NCI-H510A (cell line): ENCODE measurements at places on chromosomes 3 and 15.

DNA sequence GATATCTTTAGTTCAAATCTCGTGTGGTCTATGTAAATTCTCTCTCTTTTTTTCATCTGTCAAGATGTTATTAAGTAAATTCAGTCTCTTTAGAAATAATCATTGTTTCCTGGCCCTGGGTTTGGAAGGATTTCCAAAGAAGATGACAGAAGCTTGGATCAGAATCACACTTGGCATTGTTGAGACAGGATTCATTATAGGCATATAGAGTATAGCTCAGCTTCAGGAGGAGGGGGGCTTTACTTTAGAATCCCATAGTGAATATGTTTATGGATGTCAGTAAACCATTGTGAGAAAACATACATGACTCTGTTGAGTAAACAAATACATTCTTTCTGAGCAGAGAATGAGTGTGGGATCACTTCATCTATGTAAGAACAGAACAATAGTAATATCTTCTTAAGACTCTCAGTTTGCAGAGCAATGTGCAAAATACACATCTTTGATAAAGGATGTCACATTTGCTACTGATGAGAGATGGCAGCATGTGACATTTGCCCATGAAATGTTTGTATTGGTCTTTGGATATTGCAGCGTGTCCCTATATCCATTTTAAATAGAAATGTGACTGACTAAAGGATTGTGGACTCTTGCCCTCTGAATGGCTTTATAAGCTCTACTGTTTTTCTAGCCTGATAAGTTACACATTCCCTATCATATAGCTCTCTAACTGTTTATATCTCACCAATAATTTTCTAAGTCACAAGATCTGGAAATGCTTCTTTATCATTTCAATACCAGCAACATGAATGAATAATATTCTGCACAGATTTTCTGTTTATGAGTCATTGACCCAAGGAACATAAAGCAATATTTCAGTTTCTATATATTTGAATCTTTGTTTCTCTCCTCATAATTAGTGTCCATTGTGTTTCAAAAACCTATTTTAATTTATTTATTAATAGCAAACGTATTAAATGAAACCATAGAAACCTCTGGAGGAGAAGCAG is 95.6 kb upstream of the THRB start:
- DNase-seq = no peak

GRCh38 chr15:55250392-55250791 is 39.2 kb downstream of the RAB27A start:
- no peak for DNase-seq

DNA sequence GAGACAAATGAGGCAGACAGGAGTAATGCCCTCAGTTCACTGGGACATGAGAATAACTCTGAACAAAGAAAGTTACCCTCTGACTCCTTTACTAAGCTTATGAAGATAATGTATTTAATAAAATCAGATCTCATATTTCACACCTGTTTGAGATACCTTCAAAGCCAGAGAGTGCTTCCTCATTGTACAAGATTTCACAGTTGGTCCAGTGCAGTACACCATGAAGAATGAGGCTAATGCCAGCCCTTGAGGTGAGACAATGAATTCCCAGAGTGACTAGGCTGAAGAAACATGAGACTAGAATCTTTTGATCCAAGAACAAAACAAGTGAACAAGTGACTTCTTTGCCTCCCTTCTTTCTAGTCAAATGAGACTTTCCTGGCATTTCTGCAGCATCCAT is 1133.8 kb downstream of the TUSC7 start:
- DNase-seq = no peak

- DNase-seq = no peak
Observed at GRCh38 chr3:88263417-88264100, 113.8 kb downstream of the C3orf38 start.

GRCh38 chr3:23304424-23304823 is 101.3 kb downstream of the UBE2E2 start:
- no peak for DNase-seq

- DNase-seq = no peak
Observed at GRCh38 chr3:119015942-119016341, 18.7 kb downstream of the IGSF11 start.

GRCh38 chr15:96838081-96838480 is 507.6 kb downstream of the NR2F2 start:
- DNase-seq = no peak

DNA sequence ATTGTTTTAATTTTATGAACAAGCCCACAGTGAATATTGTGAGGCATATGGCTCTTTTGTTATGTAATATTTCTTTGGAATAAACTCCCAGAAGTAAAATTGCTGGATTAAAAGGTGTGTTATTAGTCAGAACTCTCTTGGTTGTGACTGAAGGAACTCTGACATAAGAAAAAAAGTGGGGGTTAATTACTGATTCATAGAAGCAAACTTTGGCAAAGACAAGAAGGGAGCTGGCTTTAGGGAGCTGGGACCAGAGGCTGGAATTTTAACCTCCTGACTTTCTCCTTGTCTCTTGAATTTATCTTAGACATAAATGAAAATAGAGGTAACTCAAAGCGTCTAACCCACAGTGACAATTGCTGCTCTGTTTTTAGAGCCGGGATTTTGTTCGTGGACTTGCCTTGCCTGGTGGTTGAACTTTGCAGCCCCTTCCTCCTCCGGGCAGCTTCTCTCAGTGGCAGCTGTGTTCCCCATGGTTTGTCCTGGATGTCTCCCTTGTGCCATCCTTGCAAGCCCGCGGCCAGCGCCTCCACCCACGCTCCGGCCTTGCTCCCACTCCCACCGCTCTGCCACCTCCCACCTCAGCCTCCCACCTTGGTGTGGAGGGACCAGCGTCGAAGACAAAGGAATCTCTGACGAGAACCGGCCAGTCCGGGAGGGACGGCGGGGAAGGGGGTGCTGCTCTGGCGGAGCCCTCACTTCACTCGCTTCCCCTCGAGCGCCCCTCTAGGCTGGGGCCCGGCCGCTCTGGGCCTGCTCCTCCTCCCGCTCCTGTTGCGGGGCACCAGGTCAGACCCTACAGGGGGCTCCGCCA is 28.0 kb downstream of the ARHGAP31 start:
- DNase-seq = no peak

DNA sequence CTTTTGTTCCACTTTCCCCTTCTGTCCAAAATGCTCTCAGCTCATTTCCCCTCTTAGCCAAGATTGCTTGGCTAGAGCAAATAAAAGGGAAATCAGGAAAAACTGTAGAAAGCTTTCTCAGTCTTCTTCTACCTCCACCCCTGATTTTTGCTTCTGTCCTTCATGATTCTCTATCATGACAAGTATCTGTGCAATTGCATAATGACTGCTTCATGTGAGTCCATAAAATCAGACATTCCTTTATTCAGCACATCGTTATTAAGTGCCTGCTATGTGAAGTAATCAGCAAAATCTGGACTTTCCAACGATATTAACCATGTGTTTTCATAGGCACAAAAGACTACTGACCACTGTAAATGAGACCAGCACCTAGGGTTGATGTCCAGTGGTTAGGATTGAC is 321.5 kb upstream of the CBLB start:
- no peak for DNase-seq

- no peak for DNase-seq
Observed at GRCh38 chr3:97871801-97872524, 50.2 kb downstream of the CRYBG3 start.

- no peak for DNase-seq
Observed at GRCh38 chr3:10173095-10173925, 8.6 kb downstream of the IRAK2 start.

DNA sequence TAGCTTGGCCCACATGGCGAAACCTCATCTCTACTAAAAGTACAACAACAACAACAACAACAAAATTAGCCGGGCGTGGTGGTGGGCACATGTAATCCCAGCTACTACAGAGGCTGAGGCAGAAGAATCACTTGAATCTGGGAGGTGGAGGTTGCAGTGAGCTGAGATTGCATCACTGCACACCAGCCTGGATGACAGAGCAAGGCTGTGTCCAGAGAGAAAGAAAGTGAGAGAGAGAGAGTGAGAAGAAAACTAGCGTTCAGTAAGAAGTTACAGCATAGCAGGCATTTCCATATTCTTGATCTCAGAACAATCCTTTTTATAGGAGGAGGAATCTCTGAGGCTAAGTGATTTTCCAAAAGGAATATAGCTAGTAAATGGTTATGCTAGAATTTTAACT is 1076.1 kb downstream of the AGBL1 start:
- no peak for DNase-seq

DNA sequence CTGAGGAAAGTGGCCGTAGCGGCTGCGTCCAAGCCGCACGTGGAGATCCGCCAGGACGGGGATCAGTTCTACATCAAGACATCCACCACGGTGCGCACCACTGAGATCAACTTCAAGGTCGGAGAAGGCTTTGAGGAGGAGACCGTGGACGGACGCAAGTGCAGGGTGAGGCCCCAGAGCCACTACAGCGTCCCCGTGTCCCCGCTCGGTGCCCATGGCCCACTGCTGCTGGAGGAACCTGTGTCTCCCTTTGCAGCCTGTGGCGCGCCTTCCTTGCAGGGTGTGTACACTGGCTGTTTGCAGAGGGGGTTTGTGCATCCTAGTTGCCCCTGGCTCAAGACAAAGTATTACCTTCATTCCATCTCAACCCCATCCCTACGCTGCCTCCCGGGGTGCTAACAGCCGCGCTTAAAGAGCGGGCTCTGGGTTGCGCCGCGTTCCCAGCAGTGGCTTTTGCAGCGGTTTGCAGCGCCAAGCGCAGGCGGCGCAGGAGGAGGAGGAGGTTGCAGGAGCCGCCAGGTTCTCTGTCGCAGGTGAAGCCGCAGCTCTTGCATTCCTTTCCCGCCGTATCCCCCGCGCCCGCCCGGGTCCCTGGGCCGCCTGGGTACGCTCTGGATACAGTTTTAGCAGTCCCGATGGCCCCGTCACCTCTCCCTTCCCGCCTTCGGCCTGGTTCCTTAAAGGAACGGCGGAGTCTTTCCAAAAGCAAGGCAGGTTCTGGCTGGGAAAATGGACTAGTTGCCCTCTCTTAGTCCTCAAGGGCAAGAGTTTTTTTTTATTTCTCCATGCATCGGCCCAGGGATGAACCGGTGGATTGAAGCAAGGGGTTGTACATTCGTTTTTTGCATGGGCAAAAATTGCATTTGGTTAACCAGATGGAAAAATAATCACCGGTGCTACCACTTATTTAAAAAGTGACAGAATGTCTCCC is 1.2 kb downstream of the CRABP1 start:
- no peak for DNase-seq

GRCh38 chr3:172002512-172003078 is 36.8 kb upstream of the FNDC3B start:
- DNase-seq = no peak

- no peak for DNase-seq
Observed at GRCh38 chr3:14633819-14634424, 17.6 kb upstream of the CCDC174 start.

- no peak for DNase-seq
Observed at GRCh38 chr3:125374501-125374995, 577 bp downstream of the ZNF148 start.

GRCh38 chr15:22786868-22787698 is 639 bp downstream of the NIPA1 start:
- no peak for DNase-seq

GRCh38 chr3:126517986-126518778 is 609 bp upstream of the UROC1 start:
- DNase-seq = no peak

DNA sequence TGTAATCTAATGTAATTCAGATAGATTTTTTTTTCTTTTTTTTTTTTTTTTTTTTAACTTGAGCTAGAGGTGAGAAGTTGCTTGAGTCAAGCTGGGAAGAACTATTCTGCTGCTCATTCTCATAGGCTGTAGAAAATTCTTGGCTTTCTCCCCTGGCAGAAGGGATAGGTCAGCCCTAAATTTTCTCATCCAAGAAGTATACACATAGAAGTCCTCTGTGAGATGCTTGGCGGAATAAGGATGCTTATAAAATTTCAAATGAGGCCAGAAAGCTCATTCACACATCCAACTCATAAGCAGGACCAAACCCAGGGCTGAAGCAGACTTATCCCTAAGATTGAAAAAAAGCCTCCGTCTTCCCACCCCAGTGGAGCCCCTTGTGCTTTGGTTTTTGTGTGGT is 572.5 kb downstream of the SQOR start:
- no peak for DNase-seq

DNA sequence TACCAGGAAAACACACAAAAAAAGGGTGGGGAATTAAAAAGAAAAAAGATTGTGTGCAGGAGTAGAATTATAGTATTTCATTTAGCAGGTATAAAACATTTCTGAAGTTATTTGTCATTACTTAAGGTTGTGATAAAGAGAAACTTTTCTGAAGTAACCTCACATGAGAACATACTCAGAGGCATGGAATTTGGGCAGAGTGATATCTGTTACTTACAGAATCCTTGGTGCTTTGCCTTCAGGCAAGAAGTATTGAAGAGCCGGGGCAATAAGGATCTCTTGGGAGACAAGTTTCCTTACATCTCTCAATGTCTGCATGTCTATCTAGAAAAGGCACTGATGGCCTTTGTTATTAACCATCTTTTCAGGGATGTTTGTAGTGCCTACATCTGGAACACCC is 179.7 kb upstream of the ROBO1 start:
- DNase-seq = no peak

GRCh38 chr3:127077068-127077467 is 94.2 kb downstream of the PLXNA1 start:
- DNase-seq = no peak

GRCh38 chr3:106206146-106206545 is 337.3 kb upstream of the CBLB start:
- peak; percentile 39 for DNase-seq

DNA sequence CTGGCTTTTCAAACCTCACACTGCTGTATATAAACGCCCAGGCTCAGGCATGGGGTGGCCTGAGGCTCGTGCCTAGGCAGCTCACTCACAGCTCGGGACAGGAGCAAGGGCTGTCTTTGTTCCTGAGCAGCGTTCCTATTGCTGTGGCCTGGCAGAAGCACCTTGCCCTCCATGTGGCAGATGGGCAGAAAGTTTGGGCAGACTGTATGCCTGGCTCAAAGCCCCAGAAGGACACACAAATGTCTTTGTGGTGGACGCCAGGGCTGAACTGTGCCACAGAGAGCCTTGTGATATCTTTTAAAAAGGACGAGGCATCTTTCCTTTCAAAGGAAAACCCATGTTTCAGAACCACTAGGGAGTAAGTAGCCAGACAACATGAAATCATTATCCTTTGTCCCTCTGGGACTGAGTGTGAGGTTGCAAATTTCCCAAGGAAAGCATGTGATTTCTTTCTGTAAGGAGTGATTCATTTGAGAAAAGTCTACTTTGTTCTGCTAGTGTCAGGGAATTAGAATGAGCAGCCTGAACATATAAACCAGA is 29.3 kb upstream of the UBE2E1 start:
- DNase-seq = no peak

DNA sequence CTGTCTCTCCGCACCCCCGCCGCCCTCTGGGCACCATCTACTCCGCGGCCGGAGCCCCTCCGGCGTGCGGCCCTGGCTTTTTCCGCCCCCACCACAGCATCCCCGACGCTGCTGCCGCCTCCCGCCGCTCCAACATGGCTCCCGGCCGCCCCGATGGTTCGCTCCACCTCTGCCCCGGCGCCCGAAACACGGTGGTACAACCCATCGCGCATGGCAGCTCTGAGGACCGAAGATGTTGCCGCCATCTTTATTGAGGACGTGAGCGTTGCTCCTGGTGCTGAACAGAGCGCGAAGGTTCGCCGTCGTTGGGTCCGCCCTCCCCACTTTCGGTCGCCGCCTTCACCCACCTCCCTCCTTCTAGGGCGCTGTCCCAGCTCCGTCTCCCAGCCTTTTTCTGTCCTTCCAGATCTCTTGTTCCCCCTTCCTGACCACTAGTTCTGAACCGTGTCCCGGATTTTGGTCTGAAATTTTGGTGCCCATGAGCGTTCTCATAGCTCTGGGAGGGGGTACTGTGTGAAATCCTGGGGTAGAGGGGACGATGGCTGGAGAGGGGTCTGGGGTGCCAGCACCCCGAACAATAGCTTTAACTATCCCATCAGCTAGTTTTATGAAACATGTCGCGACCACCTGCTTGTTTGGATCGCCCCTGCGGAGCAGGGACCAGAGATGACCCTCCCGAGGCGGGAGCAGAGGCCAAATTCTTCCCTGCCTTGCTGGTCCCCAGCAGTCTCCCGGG is at the start of gene CELSR3:
Gene CELSR3, minus strand, starts transcription at position 134 of the 736 bp plus-strand sequence. CDS start 252 bp downstream, outside the sequence.
- DNase-seq = peak; percentile 74
